Omental fat pad (tissue), 4 donors: ENCODE measurements at places on chromosomes 7 and 10. TPM values are rescaled to one million over a fixed set of nuclear protein-coding genes. Genes with fewer than 3 reads are reported as not detected.

DNA sequence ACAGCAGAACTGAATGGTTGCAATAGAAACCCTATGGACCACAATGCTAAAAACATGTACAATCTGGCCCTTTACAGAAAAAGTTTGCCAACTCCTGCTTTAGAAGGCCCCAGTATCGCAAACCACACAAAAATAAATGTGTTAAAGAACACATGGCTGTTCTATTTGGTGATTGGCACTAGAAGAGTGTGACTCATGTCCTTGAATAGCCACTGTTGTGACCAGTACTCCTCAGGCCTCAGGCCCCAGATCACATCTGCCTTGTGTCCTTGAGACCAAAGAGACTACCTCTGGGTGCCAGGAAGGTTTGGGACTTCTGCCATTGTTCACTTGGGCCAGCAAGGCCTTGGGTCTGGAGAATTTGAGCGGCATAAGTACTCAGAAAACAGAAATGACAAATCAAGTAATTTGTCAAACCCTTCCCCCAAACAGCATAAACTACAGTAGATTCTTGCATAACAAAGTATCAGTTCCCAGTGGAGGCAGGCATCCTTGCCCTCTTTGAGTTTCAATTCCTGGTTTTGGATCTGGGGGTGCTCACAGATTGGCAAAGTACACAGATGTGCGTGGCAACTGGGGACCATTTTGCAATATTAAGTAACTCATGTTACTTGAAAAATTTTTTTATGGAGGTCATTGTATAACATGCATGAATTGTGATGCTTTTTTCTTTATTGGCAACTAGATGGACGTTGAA, 50.2 kb downstream of the MTURN start:
- DNase-seq = no peak

GRCh38 chr7:44787041-44787440, 9.4 kb upstream of the PPIA start:
- no peak for DNase-seq

- no peak for DNase-seq
Measured at GRCh38 chr10:3570855-3571266, 214.1 kb downstream of the KLF6 start.

DNA sequence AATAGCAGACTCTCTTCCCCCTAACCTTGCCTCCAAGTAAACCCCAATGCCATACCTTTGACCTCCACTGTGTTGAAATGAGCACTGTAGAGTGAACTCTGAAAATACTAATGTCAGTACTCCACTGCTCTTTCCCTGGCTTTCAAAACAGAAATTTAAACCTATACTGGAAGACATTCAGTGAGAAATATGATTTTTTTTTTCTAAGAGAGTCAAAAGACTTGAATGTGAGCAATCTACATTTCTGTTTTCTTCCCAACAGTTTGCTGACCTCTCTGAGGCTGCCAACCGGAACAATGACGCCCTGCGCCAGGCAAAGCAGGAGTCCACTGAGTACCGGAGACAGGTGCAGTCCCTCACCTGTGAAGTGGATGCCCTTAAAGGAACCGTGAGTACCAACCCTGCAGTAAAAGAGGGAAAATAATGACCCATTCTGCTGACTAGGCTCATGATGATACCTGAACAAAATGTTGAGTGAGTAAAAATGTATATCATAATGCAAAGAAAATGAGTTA, 6.4 kb downstream of the VIM start:
- DNase-seq = no peak

DNA sequence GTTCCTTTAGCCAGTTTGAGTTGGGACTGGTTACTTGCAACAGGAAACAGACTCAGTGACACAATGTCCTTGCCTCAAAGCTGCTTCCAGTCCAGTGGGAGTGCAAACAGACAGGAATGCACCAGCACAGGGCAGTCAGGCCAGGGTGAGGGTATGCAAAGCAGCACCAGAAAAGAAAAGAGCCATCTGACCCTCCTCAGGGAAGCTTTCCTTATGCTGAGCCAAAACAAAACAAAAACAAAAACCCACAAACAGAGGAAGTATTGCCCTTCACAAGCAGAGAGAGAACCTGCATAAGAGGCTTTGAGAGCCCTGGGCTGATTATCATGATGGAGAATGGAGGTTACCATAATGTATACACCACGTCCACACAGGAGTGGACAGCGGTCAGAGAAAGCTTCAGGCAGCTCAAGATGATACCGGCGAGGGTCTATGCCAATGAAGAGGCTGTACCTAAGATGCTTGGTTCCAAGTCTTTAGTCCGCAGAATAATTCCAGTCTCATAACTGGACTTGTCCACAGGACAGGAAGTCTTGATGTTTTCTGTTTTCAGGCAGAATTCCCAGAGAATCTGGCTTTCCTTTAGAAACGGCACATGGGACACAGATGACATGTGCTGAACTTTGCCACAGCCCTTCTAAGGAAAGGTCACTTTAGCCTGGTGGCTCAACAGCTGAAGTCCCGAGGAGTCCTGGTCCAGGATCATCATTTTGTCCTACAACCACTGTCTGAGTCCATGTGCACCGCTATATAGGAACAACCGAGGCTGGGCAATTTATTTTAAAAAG, 263.3 kb downstream of the TNS3 start:
- DNase-seq = no peak

DNA sequence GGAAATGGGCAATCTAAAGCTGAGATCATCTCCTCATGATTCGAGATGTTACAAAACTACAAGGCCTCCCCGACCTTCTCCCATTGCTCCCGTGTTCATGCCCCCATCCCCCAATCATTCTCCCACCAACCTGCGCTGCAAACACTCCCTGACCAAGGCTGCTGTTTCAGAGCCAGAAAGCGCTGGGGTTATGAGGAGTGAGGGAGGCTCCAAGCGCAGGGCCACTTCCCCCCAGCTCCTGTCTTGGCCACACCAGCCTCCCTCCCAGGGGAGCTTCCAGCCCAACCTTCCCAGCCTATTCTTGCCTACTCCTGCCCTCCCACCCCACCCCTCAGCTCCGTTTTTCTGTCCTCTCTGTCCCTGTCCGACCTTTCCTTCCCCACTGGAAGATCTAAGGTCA, 14.7 kb upstream of the NODAL start:
- no peak for DNase-seq

Gene NXPH1
- not detected for total RNA-seq

- DNase-seq = no peak
Measured at GRCh38 chr10:67722113-67722512, 26.1 kb upstream of the CTNNA3 start.

- DNase-seq = no peak
Measured at GRCh38 chr10:49089152-49089551, 26.2 kb downstream of the VSTM4 start.

DNA sequence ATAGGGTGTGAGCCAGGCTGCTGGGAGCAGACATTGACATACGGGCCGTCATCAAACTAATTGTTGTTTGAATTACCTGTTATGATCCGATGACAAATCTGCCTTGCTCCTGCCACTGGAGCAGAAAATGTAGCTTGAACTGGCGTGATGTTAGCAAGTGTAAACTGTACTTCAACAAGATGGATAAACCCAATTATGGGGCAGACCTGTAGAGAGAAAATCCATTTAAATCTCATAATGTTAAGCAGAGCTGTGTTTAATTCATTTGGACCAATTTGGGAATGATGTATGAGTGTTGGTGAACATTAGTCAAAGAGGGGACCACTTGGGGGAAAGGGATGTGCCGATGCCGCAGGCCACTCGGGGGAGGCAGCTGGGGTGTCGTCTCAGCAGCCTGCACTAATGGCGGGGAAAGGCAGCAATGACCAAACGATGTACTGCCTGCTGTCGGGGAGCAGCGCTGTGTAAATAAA, 27.4 kb downstream of the TCF7L2 start:
- DNase-seq = no peak

GRCh38 chr10:50544857-50545429, 78.8 kb downstream of the SGMS1 start:
- no peak for DNase-seq

DNA sequence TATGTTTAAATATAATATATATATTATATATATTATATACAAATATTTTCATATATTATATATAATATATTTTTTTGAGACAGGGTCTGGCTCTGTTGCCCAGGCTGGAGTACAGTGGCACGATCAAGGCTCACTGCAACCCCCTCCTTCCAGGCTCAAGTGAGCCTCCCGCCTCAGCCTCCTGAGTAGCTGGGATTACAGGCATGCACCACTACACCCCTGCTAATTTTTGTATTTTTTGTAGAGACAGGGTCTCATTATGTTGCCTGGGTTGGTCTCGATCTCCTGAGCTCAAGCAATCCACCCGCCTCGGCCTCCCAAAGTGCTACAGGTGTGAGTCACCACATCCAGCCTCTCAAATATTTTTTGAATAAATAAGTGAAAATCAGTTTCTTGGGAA, 215.5 kb downstream of the GATA3 start:
- DNase-seq = no peak

Gene SLC18A2
- total RNA-seq = 0.93 TPM

GRCh38 chr10:43068471-43069210, 8.2 kb upstream of the RET start:
- no peak for DNase-seq

- no peak for DNase-seq
Measured at GRCh38 chr10:76422769-76423168, 991.3 kb downstream of the LRMDA start.

GRCh38 chr7:35680403-35681013, 14.4 kb downstream of the HERPUD2 start:
- DNase-seq = no peak

GRCh38 chr7:157664034-157664433, 327.2 kb downstream of the DNAJB6 start:
- no peak for DNase-seq

DNA sequence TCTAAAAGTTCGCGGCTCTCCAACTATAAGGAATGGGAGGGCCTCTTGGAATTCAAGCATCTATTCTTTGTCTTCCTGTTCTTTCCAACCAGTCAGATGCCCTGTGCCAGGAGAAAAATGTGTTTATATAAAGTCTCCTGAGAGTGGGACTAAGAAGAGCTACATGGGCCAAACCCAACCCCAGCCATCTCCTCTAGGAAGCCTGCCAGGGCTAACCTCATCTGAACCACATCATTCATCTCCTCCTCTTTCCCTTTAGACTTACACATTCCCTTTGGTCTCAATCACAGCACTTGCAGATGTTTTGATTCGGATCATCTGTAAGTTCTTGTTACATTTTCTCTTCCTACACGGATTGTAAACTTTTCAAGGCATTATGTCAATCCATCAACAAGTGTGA, 62.6 kb downstream of the DOCK4 start:
- DNase-seq = no peak

- DNase-seq = no peak
Measured at GRCh38 chr10:4453276-4453675, 372.7 kb upstream of the AKR1E2 start.

Gene LLCFC1
- total RNA-seq = not detected

Gene GIMAP4
- total RNA-seq = 41.7 TPM

GRCh38 chr7:79882922-79883321, 251.7 kb upstream of the GNAI1 start:
- DNase-seq = no peak

- DNase-seq = no peak
Measured at GRCh38 chr10:25778646-25779045, 155.4 kb upstream of the MYO3A start.

GRCh38 chr10:31263903-31264302, 55.1 kb upstream of the ZEB1 start:
- DNase-seq = no peak

DNA sequence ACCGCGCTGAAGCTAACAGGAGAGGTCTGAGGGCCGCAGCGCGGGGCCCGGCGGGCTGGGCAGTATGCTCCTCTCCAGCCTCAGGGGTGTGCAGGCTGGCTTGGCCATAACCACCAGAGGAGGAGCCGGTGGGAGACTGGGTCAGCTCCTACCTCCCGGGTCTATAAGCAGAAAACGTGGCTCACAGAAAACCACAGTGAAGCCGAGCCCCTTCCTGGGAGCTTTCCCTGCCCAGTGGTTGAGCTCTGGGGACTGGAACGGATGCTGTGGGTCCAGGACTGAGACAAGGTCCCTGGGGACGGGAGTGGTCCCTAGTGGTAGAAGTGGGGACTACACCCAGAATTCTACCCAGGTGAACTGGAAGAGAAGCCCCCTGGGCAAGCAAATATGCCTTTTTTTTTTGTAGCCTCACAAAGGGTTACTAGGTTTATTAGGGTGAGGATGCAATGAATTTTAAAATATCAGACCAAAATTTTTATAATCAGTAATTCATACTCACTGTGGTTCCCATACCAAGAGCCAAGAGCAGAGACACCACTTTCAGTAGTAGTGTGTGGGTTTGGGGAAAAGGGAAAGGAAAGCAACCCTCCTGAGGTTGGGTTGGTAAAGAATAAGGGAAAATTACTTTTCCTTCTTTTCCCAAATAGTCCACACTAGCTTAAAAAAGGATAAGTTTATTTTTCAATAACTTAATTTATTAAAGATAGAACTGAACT, 67.9 kb upstream of the PRKCQ start:
- no peak for DNase-seq

Gene ECHDC3
- 577 TPM for total RNA-seq

DNA sequence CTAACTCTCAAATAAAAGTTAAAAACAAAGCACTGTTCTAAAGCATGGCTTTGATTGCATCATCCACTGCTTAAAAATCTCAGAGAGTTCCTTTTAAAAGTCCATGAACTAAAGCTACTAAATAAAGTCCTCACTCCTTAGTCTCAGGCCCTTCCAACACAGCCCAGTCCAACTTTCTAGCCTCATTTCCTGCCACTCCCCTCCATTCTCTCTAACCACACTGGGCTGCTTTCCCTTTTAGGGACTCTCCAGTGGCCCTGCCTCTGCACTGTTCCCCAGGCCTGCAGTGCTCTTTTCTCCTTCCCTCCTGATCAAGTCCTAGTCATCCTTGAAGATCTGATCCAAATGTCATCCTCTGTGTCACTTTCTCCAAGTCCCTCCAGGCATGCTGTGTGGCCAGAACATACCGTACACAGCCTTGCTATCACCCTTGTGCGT, 56.9 kb upstream of the PPP1R3C start:
- no peak for DNase-seq

DNA sequence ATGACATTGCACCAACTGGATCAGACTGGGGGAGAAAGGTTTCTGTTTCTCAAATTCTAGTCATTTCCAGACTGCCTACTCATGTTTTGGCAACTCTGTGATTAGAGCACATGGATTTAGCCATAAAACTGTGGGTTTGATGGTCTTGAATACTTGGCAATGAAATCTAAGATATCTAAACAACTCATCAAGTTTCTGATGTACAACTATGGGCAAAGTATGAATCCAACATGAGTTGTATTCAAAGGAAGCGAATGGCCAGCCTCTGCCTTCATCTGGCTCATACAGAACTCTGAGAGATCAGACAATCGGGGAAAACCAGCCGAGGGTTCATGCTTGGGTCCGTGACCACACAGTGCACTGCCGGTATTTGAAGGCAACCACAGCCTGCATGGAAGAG, 144.3 kb downstream of the ADAM12 start:
- no peak for DNase-seq

Gene PRKG1
- 33.9 TPM for total RNA-seq

- DNase-seq = no peak
Measured at GRCh38 chr10:73183667-73184281, 15.9 kb downstream of the FAM149B1 start.

Gene IGF2BP3
- 1.9 TPM for total RNA-seq

DNA sequence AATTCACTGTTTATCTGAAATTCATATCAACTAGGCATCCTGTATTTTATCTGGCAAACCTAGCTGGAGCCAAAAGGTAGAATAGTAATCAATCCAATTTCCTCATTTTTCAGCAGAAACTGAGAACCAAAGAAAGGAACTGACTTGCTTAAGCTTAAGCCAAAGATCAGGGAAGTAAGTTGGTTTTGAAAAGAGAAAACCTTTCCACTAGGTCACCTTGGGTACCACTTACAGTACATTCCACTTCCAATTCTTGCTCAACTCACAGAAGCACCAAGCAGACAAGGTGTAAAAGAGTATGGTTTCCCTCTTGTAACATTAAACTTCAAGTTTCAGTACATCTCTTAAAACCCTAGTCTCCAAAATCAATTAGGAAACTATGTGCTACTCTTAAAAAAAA, 79.6 kb downstream of the ZFAND4 start:
- no peak for DNase-seq
